ENCODE measurements at places on chromosomes 1 and 21.

- DNase-seq = no peak
Observed at GRCh38 chr1:51714374-51715019, 97.6 kb downstream of the OSBPL9 start.

- DNase-seq = peak; percentile 26
Observed at GRCh38 chr1:229664133-229664689, 38.2 kb downstream of the URB2 start.

DNA sequence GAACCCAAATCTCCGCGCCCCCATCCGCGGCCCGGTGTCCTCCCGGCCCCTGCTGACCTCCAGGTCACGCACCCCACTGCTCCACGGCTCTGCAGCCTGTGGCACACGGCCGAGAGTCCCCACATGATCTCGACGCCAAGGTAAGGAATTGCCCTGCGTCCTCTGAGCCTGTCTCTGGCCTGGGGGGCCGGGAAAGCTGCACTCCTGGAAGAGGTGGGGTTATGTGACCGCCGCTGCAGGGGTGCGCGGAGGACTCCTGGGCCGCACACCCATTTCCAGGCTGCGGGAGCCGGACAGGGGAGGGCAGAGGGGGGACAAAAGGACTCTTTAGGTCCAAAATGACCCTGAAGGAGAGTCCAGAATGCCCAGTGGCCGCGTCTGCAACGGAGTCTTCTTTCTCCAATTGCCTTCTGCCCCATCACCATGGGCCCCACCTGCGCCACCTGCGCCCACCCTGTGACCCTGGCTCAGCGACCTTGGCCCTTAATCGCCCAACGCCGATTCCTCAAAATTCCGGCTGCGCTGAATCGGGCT lies 997 bp upstream of the SIM2 start:
- DNase-seq = no peak

GRCh38 chr1:47436979-47437446 lies 831 bp upstream of the FOXD2 start:
- peak; percentile 45 for DNase-seq

DNA sequence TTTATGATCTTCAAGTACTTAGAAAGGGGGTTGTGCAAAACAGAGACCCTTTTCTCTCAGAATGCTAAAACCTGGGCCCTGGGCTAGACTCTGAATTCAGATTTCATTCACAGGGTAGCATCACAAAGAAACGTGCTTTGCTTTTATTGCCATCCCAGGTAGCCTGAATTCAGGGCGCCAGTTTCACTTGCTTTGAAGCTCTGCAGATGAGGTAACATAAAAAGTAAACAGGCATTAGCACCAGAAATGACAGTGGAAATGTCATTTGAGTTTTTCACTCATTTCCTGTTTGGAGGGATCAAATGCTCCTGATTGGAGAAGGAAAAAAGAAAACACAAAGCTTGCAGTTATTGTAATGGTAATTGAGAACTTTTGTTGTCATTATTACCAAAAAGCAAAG lies 2.6 kb downstream of the SYPL2 start:
- no peak for DNase-seq
